ENCODE measurements at places on chromosomes 1 and 21.

GRCh38 chr21:26956813-26957212 is 10.1 kb downstream of the ADAMTS5 start:
- DNase-seq, result no peak

- no peak for DNase-seq
These were observed 266.2 kb downstream of the LMO4 start for GRCh38 chr1:87594736-87595383.

DNA sequence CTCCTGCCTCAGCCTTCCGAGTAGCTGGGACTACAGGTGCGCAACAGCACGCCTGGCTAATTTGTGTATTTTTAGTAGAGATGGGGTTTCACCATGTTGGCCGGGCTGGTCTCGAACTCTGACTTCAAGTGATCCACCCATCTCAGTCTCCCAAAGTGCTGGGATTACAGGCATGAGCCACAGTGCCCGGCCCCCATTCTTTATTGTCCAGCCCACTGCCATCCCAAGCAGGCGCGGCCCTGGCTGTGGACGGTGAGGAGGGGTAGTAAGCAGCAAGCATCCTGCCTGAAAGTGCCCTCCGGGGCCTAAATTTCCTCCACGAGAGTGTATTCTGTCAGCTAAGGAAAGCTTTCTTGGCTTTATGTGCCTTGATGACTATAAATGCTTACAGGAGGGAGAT is 113.2 kb upstream of the CSF3R start:
- no peak for DNase-seq

GRCh38 chr1:84006591-84006990 is 7.7 kb upstream of the TTLL7 start:
- DNase-seq, result no peak

GRCh38 chr1:75797606-75798216 is 1.0 kb downstream of the MSH4 start:
- DNase-seq, result no peak

DNA sequence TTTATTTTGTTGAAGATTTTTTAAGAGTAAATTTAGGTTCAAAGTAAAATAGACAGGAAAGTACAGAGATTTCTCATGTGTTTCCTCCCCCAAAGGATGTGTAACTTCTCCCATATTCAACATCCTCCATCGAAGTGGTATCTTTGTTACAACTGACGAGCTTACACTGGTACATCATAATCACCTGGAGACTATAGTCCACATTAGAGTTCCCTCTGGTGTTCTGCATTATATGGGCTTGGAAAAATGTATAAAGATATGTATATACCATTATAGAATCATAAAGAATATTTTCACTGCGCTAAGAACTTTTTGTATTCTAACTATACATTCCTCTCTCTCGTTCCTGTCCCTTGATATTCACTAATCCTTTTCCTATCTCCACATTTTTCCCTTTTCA is 203.7 kb downstream of the AMY1C start:
- DNase-seq, result no peak

GRCh38 chr1:36070349-36070748 is 13.5 kb upstream of the TEKT2 start:
- DNase-seq, result no peak

GRCh38 chr1:38775175-38775845 is 84.3 kb downstream of the RRAGC start:
- no peak for DNase-seq

DNA sequence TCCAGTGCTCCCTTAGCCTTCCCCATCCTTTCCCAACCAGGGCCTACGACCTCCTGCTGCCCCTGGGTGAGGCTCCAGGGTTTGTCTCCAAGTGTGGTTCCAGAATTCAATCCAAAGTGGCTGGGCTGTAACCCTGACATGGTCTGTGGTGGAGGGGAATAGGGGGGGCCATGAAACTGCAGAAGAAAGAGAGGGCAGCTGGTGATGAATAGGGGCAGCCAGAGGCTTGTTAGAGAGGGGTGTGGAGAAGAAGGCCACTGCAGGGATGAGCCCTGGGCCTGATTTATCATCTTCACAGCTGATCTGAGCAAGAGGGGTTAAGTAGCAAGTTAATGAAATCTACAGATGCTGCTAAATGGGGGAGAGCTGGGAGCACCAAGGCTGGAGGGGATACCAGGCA is 12.9 kb upstream of the ERI3 start:
- no peak for DNase-seq

DNA sequence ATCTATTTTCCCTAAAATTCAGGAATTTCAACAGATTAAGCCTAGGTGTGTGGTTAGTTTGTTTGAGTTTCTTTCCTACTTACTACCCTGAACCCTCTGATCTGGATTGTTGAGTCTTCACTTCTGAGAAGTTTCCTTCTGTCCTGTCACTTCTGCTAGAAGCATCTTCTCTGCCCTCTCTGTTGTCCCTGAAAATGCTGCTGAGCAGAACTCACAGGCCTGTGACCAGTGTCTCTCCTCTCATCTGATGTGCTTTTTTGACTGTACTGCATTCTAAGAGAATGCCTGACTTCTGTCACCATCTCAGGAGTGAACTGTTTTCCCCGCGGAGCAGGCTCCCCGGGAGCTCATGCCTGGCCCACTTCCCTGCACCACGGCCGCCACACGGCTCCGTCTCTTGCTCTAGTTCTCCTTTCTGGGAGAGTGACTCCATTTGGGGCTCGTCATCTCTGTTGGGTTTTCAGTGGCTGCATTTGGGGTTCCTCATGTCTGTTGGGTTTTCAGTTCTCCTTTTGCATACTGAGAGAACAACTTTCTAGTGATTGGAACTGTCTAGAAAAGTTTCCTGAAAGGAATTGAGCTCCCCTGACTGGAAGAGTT is 77.9 kb downstream of the POFUT2 start:
- DNase-seq, result no peak

GRCh38 chr1:100868364-100868995 is 26.2 kb downstream of the EXTL2 start:
- DNase-seq, result peak; percentile 64

DNA sequence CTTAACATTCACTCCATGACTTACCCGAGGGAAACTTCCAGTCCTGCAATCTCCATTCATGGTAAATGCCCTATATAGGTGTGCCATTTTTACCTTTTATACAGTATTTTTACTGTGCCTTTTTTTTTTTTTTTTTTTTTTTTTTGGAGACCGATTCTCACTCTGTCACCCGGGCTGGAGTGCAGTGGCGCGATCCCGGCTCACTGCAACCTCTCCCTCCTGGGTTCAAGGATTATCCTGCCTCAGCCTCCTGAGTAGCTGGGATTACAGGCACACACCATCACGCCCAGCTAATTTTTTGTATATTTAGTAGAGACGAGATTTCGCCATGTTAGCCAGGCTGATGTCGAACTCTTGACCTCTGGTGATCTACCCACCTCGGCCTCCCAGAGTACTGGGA is 124.4 kb upstream of the PLPPR4 start:
- DNase-seq, result no peak

DNA sequence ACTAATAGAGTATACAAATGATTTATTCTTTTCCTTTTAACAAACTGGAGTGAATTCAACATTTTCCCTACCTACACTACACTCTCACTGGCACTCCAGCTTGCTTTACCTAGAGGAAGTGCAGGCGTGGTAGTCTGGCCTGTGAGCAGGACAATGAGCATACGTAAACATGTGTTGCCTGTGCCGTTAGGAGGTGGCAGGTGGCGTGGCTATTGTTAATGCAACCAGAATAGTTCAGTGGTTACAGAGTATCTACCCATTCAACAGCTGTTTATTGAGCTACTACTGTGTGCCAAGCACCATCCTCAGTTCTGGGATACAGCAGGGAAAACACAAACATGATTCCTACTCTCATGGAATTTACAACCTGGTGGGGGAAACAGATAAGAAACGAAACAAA is 299.7 kb upstream of the KAZN start:
- peak; percentile 60 for DNase-seq

DNA sequence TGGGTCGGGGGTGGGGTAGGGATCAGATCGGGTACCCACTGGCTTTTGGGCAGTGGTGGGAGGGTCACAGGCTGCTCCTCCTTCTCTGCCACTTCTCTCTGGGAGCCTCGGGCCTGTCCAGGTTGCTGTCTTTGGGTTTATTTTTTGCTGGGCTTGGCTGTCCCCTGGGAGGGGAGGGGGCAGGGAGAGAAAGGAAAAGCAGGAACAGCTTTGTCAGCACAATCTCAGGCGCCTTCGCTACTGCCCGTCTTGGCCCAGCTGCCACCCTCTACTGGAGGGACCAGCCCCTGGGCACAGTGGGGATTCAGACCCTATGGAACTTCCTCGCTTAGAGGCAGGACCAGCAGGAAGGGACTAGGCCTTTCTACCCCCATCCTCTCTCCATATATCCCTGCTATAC is 8.4 kb downstream of the KCNQ4 start:
- DNase-seq, result no peak

DNA sequence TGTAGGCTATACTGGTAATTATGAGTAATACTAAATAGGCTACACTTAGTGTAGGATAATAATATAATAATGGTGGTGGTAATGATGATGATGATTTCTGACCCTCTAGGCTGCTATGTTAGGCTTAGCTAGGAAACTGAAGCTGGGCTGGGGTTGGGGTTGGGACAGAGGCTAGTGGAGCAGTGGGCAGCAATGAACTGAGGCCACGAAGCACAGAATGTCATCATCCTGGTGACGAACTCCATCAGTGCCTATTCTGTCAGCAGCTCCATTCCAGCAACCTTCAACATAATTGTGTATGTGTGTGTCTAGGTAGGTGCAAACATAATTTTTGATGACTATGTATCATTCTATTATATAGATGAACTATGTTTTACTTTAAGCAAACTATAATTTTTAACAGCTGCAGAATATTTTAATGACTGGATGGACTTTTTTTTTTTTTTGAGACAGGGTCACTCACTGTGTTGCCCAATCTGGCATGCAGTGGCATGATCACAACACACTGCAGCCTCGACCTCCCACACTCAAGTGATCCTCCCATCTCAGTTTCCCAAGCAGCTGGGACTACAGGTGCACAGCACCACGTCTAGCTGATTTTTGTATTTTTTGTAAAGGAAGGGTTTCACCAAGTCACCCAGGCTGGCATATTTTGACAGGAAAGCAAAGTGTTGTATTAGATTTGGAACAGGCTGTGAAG is 12.9 kb upstream of the CLIC4 start:
- DNase-seq, result no peak

DNA sequence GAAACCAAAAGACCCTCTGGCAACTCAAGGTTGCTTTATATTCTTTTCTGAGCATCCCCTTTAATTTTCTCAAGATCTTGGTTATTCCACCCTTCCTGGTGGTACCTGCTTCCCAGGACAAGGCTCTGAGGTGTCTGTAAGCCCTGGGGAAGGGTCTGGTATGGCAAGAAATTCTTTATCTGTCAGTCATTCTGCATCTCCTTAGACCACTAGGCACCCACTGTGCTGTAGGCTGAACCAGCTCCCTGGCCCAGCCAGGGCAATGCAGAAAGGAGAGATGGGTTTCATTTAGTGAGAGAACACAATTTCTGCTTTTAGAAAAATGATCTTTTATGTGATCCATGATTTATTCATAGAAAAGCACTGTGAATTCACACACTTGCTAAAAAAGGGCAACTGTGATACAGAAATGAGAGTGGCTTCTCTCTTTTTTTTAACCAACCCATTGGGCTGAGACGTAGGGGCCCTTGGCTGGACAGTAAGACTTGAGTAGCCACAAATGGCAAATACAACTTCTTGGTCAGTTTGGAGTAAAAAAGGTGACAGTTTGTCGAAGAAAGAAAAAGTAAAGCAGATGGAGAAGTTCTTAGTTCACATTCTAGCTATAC is 4.1 kb downstream of the UROD start:
- no peak for DNase-seq

DNA sequence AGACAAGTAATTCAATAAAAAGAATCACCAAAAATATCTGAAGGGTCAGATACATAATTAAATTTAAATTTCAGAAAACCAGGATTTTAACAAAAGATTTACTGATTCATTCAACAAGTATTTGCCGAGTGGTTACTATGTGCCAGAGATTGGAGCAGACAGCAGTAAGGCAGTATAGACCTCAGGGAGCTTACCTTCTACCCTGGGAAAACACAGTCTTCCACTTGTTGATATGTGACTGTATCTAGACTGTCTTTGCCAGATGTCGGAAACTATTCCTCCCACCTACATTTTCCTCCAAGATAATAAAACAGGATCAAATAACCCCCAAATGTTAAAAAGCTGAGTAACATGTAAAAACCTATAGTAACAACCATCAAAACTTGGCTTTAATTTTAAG is 6.2 kb downstream of the HNRNPR start:
- DNase-seq, result no peak

GRCh38 chr1:78721136-78721535 is 71.5 kb downstream of the IFI44 start:
- DNase-seq, result no peak

DNA sequence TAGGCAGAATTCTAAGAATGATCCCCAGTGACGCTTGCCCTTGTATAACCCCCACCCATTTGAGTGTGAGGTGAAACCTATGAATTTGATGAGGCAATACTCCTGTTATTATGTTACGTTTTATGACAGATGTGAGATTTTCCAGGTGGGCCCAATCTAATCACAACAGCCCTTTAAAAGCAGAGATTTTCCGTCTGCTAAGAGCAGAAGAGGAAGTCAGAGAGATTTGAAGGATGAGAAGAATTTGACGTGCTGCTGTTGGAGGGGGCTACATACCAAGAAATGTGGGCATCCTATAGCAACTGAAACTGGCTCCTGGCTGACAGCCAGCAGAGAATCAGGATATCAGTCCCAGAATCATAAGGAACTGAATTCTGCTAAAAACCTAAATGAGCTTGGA is 2.4 kb upstream of the SLC19A2 start:
- DNase-seq, result no peak

GRCh38 chr1:32339363-32339978 is 3.4 kb upstream of the MARCKSL1 start:
- no peak for DNase-seq

- no peak for DNase-seq
These were observed 70.6 kb upstream of the NEK7 start for GRCh38 chr1:198086051-198086745.

GRCh38 chr1:39391691-39392679 is 99.5 kb upstream of the BMP8A start:
- DNase-seq, result peak; percentile 73

DNA sequence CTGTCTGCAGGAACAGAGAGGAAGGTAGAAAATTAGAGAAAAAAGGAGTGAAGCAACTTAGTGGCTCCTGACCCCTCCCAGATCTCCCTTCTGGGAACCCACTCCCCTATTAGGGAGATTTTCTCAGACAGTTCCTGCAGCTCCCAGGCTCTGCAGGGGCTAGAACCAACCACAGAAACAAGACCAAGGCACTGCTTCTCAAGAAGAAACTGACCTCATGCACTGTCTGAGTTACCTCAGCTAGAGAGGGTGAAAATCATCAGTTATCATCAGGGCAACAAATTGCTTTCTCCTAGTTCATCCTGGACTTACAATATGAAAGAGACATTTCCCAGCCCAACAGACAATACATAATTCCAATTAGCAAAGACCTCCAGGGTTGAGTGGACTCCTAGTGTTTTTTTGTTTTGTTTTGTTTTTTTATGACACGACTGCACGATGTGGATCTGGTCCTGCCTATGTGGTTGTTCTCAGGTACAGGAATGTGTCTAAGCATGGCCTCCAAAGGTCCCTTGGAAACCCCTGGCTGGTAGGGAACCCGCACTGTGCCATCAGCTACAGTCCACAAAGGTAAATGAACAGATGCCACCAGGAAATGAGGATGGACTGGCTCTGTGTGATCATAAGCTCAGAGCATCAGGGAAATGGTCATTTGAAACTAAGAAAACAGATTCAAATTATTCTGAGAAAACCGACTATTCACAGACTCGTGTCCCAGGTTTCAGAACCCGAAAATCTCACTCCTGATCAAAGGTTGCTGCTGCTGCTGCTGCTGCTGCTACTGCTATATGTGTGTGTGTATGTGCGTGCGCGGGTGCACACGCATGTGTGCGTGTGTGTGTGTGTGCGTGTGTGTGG is 65.3 kb downstream of the LAMC2 start:
- DNase-seq, result no peak

Measured in myocyte (in vitro differentiated cells).